ENCODE measurements at places on chromosomes 1 and 21.

- H3K27ac ChIP-seq = no peak overlapping the region
- DNase-seq = no peak
- no peak overlapping the region for H3K4me3 ChIP-seq
- no peaks in the 10 kb centered on the region for H3K27me3 ChIP-seq
- no peaks in the 10 kb centered on the region for H3K4me1 ChIP-seq
- H3K36me3 ChIP-seq = no peaks in the 10 kb centered on the region
Measured at GRCh38 chr1:237103021-237103420, 61.0 kb downstream of the RYR2 start.

- H3K4me3 ChIP-seq = no peak overlapping the region
- peak; percentile 36 for DNase-seq
- no peaks in the 10 kb centered on the region for H3K36me3 ChIP-seq
- peaks cover 66% of the 10 kb centered on the region for H3K4me1 ChIP-seq
- peak overlapping the region; percentile 85 for H3K27ac ChIP-seq
Measured at GRCh38 chr1:234932511-234933430, 195.9 kb downstream of the TOMM20 start.

GRCh38 chr1:221315330-221315729 is 426.6 kb downstream of the DUSP10 start:
- H3K4me3 ChIP-seq = no peak overlapping the region
- no peak for DNase-seq
- no peak overlapping the region for H3K27ac ChIP-seq

- H3K4me3 ChIP-seq = no peak overlapping the region
- no peaks in the 10 kb centered on the region for H3K27me3 ChIP-seq
- DNase-seq = no peak
- peaks cover 3% of the 10 kb centered on the region for H3K36me3 ChIP-seq
- H3K27ac ChIP-seq = peak overlapping the region; percentile 35
- peaks cover 8% of the 10 kb centered on the region for H3K4me1 ChIP-seq
Measured at GRCh38 chr1:182046763-182047162, 14.7 kb downstream of the ZNF648 start.

GRCh38 chr1:81756872-81757271 is 43.9 kb upstream of the ADGRL2 start:
- H3K27ac ChIP-seq = no peak overlapping the region
- no peaks in the 10 kb centered on the region for H3K36me3 ChIP-seq

DNA sequence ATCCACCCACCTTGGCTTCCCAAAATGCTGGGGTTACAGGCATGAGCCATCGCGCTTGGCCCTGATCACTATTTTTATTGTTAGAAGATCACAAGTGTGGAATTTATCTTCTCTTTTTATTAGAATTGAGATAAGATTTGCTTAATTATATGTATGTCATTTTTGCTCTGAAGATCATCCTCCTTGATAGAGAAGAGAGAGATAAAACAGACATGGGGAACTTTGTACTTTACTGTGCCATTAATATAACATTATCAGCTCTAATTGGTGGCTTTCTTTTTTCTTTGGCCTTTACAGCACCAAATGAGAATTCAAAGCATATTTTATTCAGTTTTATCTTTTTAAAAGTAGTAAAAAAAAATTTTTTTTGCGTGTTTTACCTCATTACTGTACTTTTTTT is 46.8 kb downstream of the SCP2 start:
- H3K27me3 ChIP-seq = no peaks in the 10 kb centered on the region
- H3K36me3 ChIP-seq = peaks cover 34% of the 10 kb centered on the region
- no peaks in the 10 kb centered on the region for H3K4me1 ChIP-seq
- no peak overlapping the region for H3K4me3 ChIP-seq
- DNase-seq = no peak

GRCh38 chr21:34885125-34885524 is 164.0 kb downstream of the RUNX1 start:
- H3K27ac ChIP-seq = peak overlapping the region; percentile 99
- DNase-seq = no peak
- no peaks in the 10 kb centered on the region for H3K27me3 ChIP-seq
- peaks cover 55% of the 10 kb centered on the region for H3K4me1 ChIP-seq

GRCh38 chr1:164748253-164748899 is 189.4 kb downstream of the PBX1 start:
- H3K4me3 ChIP-seq = no peak overlapping the region
- H3K27ac ChIP-seq = no peak overlapping the region
- H3K36me3 ChIP-seq = no peaks in the 10 kb centered on the region
- DNase-seq = no peak

GRCh38 chr1:86154571-86155050 is 2.0 kb downstream of the COL24A1 start:
- H3K36me3 ChIP-seq = no peaks in the 10 kb centered on the region
- no peak overlapping the region for H3K4me3 ChIP-seq
- DNase-seq = peak; percentile 22
- H3K4me1 ChIP-seq = peaks cover 4% of the 10 kb centered on the region
- peaks cover 44% of the 10 kb centered on the region for H3K27me3 ChIP-seq

DNA sequence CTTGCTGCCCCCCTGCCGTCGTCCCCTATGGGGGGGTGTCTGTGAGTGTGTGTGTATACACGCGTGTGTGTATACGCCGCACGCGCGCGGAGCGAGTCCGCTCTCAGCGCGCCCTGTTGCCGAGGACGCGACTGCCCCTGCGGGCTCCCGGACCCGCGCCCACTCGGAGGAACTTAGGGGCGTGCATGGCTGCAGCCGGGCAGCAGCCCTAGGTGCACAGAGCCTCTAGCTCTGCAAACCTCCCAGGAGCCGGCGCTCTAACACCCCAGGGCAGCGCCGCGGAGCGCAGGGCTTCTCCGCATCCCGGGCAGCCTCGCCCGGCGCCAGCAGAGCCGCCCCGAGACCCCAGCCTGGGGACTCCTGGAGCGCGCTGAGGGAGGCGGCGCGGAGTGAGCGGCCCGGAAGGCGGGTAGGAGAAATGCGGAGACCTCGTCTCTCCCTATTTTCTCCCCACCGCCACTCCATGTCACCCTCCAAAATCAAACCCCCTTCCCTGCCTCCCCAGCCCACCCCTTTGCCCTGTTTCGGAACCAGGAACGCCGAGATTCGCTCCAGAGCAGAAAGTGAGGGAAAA is 574 bp downstream of the ITPKB start:
- peak overlapping the region; percentile 93 for H3K4me3 ChIP-seq
- H3K27me3 ChIP-seq = no peaks in the 10 kb centered on the region

GRCh38 chr1:157739229-157739901 is 37.6 kb downstream of the FCRL2 start:
- no peaks in the 10 kb centered on the region for H3K36me3 ChIP-seq
- H3K4me3 ChIP-seq = no peak overlapping the region
- no peak overlapping the region for H3K27ac ChIP-seq
- H3K27me3 ChIP-seq = peaks cover 5% of the 10 kb centered on the region
- H3K4me1 ChIP-seq = no peaks in the 10 kb centered on the region

DNA sequence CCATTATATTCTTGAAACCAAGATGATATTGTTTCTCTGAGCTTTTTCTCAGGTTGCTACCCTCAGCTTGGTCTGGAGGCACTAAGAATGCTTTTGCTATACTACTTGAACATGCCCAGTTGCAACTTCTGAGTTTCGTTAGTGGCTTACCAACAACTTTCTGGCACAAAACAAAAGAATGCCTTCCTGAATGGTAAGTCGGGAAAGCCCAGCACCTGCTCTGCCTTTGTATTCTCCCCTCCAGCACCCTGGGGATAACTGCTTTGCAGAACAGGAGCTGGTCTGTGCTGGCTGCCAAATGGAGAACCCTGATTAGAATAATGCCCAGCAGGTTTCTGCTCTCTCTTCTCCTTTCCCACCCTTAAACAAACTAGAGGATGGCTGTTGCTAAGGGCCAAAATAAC is 149.3 kb downstream of the TGFB2 start:
- no peaks in the 10 kb centered on the region for H3K36me3 ChIP-seq
- DNase-seq = no peak
- peaks cover 7% of the 10 kb centered on the region for H3K27me3 ChIP-seq
- H3K27ac ChIP-seq = no peak overlapping the region

DNA sequence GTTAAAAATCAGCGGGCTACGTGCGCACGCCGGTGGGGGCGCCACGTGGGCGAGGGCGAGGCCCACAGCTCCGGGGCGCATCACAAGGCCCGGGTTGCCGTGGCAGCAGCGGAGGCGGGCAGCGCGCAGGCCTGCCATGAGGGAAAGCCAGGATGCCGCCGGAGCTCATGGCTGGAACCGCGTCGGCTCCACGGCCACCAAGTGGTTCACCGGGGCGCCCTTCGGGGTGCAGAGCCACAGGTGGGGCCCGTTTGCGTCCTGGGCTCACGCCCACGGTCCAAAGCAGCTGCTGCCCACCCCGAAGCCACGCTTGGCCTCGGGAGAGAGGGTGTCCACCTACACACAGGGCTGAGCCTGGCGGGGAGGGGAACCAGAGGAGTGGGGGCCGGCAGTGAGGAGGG is 4.9 kb upstream of the TTC22 start:
- DNase-seq = no peak
- H3K4me3 ChIP-seq = no peak overlapping the region
- H3K27me3 ChIP-seq = no peaks in the 10 kb centered on the region
- H3K36me3 ChIP-seq = no peaks in the 10 kb centered on the region
- peaks cover 42% of the 10 kb centered on the region for H3K4me1 ChIP-seq
- no peak overlapping the region for H3K27ac ChIP-seq

- peaks cover 18% of the 10 kb centered on the region for H3K27me3 ChIP-seq
- DNase-seq = peak; percentile 72
- no peak overlapping the region for H3K27ac ChIP-seq
- H3K4me1 ChIP-seq = peaks cover 18% of the 10 kb centered on the region
- no peaks in the 10 kb centered on the region for H3K36me3 ChIP-seq
Measured at GRCh38 chr1:153404768-153405167, 11.6 kb upstream of the S100A7A start.

GRCh38 chr1:12539705-12540579 is 78.1 kb downstream of the DHRS3 start:
- H3K27me3 ChIP-seq = no peaks in the 10 kb centered on the region
- peaks cover 20% of the 10 kb centered on the region for H3K36me3 ChIP-seq
- H3K27ac ChIP-seq = no peak overlapping the region
- H3K4me3 ChIP-seq = no peak overlapping the region

- no peak for DNase-seq
- H3K4me1 ChIP-seq = peaks cover 45% of the 10 kb centered on the region
- peaks cover 45% of the 10 kb centered on the region for H3K36me3 ChIP-seq
- peak within 1 kb of the TSS; percentile 92 for H3K4me3 ChIP-seq
- H3K27ac ChIP-seq = peak within 1 kb of the TSS; percentile 100
Measured at GRCh38 chr1:228487336-228488124, at the start of gene RNF187. TSS of gene RNF187 (plus strand) at chr1:228487382.

- no peaks in the 10 kb centered on the region for H3K36me3 ChIP-seq
- peaks cover 38% of the 10 kb centered on the region for H3K27me3 ChIP-seq
- no peaks in the 10 kb centered on the region for H3K4me1 ChIP-seq
- H3K4me3 ChIP-seq = no peak overlapping the region
- H3K27ac ChIP-seq = no peak overlapping the region
- DNase-seq = no peak
Measured at GRCh38 chr1:18396247-18396980, 84.3 kb upstream of the KLHDC7A start.

DNA sequence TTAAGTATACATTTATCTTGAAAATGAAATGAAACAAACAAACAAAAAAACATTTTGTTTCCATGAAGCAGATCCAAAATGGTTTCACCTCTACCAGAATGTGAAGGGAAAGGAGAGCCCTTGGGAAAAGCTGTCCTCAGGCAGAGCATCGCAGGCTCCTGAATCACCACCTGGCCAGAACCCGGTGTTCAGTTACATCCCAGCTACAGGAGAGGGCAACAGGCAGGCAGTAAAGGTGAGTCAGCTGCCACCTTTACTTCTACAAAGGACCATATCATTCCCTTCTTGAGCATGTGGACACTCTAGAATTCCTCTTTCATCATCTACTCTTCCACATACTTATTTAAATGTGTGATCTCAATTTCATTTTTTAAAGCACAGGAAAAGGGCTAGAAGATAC is 151.2 kb downstream of the PIGK start:
- H3K4me3 ChIP-seq = no peak overlapping the region
- DNase-seq = no peak
- no peaks in the 10 kb centered on the region for H3K4me1 ChIP-seq

DNA sequence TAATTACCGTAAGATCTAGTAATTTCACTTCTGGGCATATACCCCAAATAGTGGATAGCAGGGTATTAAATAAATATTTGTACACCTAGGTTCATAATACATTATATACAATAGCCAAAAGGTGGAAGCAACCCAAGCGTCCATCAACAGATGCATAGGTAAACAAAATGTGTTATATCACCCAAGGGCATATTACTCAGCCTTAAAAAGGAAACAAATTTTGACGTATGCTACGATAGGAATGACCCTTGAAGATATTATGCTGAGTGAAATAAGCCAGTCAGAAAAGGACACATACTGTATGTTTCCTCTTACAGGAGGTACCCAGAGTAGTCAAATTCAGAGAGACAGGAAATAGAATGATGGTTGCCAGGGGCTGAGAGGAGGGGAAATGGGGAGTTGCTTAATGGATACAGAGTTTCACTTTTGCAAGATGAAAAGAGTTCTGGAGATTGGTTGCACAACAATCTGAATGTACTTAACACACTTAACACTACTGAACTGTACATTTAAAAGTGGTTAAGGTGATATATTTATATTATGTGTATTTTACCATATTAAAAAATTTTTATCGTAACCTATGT is 36.6 kb upstream of the KCTD3 start:
- H3K36me3 ChIP-seq = no peaks in the 10 kb centered on the region
- H3K4me3 ChIP-seq = no peak overlapping the region
- no peak overlapping the region for H3K27ac ChIP-seq
- H3K27me3 ChIP-seq = peaks cover 18% of the 10 kb centered on the region
- DNase-seq = no peak
- H3K4me1 ChIP-seq = no peaks in the 10 kb centered on the region

DNA sequence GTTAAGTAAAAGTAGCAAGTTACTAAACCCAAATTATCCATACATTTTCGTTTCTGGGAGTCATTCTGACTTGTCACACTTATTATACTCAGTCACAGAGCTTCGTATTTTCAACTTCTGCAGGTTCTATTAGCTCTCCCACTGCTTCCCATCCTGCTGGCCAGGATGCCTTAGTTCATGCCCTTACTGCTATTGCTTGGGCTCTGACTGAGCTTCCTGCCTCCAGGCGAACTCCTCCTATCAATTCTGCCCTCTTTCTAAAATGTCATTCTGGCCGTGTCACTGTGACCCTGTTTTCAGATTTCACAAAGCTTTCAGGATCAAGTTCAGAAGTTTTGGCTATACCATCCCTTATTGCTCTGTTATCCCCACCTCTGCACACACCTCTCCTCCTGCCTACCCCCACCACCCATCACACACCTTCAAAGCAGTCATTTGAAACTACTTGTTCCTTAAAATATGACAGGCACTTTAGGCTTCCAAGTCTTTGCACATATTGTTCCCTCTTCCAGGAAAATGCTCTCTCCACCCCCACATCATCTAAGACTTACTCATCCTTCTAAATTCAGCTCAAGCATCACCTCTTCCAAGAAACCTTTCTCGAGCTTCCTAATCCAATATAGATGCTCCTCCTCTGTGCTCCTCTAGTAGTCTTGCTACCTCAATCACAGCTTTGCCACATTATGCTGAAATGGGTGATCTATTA is 278.0 kb downstream of the BRINP2 start:
- no peak for DNase-seq
- H3K27ac ChIP-seq = no peak overlapping the region
- H3K27me3 ChIP-seq = no peaks in the 10 kb centered on the region
- no peaks in the 10 kb centered on the region for H3K36me3 ChIP-seq
- H3K4me1 ChIP-seq = no peaks in the 10 kb centered on the region

All from activated T-cell treated with anti-CD3 and anti-CD28 coated beads, Interleukin-2, amount 50 U/mL, for 24 hours (primary cell).